ENCODE measurements at places on chromosomes 11 and 22. TPM values are rescaled to one million over a fixed set of nuclear protein-coding genes. Genes with fewer than 3 reads are reported as not detected.

GRCh38 chr22:43128116-43128515, 15.1 kb downstream of the MCAT start:
- H3K4me3 ChIP-seq = no peak overlapping the region
- peaks cover 17% of the 10 kb centered on the region for H3K36me3 ChIP-seq
- peaks cover 9% of the 10 kb centered on the region for H3K4me1 ChIP-seq
- no peak for DNase-seq

DNA sequence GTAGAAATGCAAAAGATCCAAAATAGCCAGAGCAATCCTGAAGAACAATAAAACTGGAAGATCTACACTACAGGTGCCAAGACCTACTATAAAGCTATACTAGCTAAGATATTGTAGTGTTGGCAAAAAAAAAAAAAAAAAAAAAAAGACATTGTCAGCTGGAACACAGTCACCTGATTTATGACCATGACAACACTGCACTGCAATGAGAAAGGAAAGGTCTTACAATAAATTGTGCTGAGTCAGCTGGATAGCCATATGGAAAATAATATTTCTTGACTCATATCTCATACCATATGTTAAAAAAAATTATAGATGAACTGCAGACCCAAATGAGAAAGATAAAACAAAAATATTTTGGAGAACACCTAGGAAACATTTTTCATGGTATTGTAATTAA, 3.1 kb upstream of the PANX3 start:
- no peaks in the 10 kb centered on the region for H3K27me3 ChIP-seq
- DNase-seq = no peak
- H3K4me3 ChIP-seq = no peak overlapping the region
- H3K27ac ChIP-seq = no peak overlapping the region
- no peaks in the 10 kb centered on the region for H3K4me1 ChIP-seq

DNA sequence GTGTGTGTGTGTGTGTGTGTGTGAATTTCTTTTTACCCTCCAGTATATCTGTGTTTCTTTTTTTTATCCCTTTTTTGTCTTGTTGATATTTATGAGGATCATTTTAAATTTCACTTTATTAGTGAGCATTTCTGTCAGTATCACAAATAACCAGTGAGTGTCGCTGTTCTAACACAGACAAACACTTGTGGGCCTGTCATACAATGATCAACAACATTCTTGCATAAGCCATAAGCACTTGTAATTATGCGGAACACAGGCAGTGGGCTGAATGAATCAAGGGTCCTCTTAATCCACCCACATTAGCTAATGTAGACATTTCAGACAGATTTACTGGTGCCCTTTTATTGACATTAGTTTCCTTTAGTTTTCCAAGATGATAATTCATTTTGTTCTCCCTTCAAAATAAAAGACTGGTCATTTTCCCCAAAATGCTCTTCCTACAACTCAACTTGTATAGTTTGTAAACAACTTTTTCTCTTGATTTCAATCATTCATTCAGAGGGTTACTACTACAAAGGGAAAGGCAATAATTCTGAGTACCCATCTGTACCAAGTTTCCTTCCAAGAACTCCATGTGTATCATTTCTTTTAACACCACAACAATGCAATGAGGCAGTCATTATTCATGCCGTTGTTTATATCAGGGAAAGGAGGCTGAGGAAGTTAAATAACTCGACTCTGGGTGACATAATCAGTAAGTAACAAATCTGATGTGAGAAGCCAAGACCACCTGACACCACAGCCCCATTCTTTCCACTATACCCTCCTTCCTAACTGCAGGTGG, 34.5 kb upstream of the ANO3 start:
- H3K4me3 ChIP-seq = no peak overlapping the region
- DNase-seq = no peak
- no peaks in the 10 kb centered on the region for H3K4me1 ChIP-seq
- no peaks in the 10 kb centered on the region for H3K36me3 ChIP-seq
- H3K27ac ChIP-seq = no peak overlapping the region
- no peaks in the 10 kb centered on the region for H3K27me3 ChIP-seq

GRCh38 chr22:48302657-48303368, 1524.9 kb downstream of the BRD1 start:
- no peak for DNase-seq
- no peaks in the 10 kb centered on the region for H3K36me3 ChIP-seq
- no peak overlapping the region for H3K27ac ChIP-seq
- H3K27me3 ChIP-seq = no peaks in the 10 kb centered on the region
- H3K4me1 ChIP-seq = no peaks in the 10 kb centered on the region

- peaks cover 18% of the 10 kb centered on the region for H3K4me1 ChIP-seq
- H3K27ac ChIP-seq = no peak overlapping the region
- no peak for DNase-seq
- no peaks in the 10 kb centered on the region for H3K27me3 ChIP-seq
These were observed 43.1 kb downstream of the TRAF6 start for GRCh38 chr11:36467012-36467411.

DNA sequence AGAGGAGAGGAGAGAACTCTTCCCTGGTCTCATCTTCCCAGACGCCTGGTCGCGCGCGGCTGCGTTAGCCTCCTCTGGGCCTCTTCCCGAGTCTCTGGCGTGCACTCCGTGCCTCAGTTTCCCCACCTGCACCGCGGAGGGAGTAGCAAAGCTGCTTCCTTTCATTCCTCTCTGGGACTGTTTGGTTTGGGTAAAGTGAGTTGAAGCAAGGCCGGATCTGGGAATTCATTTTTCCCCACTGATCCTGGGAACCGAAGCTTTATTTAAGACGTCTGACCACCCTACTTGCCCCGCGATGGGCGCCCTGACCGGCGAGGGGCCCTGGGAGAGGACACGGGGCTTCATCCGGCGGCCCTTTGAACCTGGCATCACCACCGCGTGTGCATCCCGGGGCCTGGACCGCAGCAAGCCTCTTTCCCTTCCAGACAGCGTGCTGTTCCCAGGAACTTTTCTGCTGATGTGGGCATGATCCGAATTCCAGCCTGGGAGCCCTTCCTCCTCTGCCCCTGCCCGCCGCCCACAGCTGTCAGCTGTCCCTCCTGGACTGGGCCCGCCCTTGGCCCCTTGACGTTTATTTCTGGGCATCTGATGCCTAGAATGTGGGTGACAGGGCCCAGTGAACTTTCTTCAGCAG, 758 bp downstream of the LDLRAD3 start:
- no peaks in the 10 kb centered on the region for H3K4me1 ChIP-seq
- H3K27ac ChIP-seq = peak overlapping the region; percentile 19
- no peaks in the 10 kb centered on the region for H3K36me3 ChIP-seq
- H3K27me3 ChIP-seq = no peaks in the 10 kb centered on the region
- no peak for DNase-seq

GRCh38 chr22:29184849-29185490, 20.7 kb upstream of the EMID1 start:
- H3K27me3 ChIP-seq = no peaks in the 10 kb centered on the region
- H3K4me1 ChIP-seq = no peaks in the 10 kb centered on the region
- no peak overlapping the region for H3K4me3 ChIP-seq
- no peaks in the 10 kb centered on the region for H3K36me3 ChIP-seq
- DNase-seq = no peak

GRCh38 chr11:75667831-75668450, 897 bp downstream of the MAP6 start:
- H3K27me3 ChIP-seq = peaks cover 3% of the 10 kb centered on the region
- peak overlapping the region; percentile 41 for H3K4me3 ChIP-seq
- H3K27ac ChIP-seq = peak overlapping the region; percentile 19
- peak; percentile 77 for DNase-seq
- no peaks in the 10 kb centered on the region for H3K36me3 ChIP-seq

GRCh38 chr22:42700901-42701300, 19.8 kb downstream of the A4GALT start:
- no peaks in the 10 kb centered on the region for H3K36me3 ChIP-seq
- H3K27ac ChIP-seq = peak overlapping the region; percentile 88
- H3K4me1 ChIP-seq = peaks cover 39% of the 10 kb centered on the region
- DNase-seq = no peak

DNA sequence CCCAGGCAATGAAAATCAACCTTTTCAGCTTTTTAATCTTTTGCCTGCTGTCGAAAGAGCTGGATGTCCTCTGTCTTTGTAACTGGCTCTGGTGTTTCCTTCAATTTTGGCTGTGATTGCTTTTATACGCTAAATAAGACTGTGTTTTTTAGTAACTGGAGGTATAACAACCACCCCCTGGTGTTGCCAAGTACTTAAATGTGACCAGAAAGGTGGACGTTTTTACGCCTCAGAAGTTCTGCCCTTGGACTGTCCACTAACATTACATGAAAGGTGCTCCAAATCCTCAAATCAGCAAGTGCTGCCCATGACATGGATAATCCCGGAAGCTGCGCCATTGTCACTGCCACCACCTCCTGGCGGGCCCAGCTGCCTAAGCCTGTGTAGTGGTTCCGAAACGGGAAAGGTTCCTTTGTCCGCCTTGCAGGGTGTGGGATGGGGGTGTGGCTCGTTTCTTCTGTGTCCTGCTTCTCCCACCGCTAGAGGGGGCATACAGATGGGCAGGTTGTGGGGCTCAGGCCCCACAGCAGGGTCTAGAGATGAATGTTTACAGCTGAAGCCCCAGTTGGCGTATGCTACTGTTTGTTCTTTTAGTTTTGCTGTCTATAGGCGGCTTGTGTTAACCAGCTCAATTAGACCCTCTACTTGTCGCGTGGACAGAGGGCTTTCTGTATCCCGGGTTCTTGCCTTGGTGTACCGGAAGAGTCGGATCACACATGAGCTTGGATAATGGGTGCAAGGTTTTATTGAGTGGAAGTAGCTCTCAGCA, 82.2 kb upstream of the SEPTIN5 start:
- no peak overlapping the region for H3K27ac ChIP-seq
- no peaks in the 10 kb centered on the region for H3K4me1 ChIP-seq
- no peak overlapping the region for H3K4me3 ChIP-seq
- H3K27me3 ChIP-seq = no peaks in the 10 kb centered on the region

- H3K4me1 ChIP-seq = peaks cover 8% of the 10 kb centered on the region
- H3K27me3 ChIP-seq = no peaks in the 10 kb centered on the region
- peaks cover 54% of the 10 kb centered on the region for H3K36me3 ChIP-seq
These were observed 86.7 kb downstream of the SWAP70 start for GRCh38 chr11:9750551-9750950.

- H3K4me1 ChIP-seq = peaks cover 45% of the 10 kb centered on the region
- peaks cover 99% of the 10 kb centered on the region for H3K27me3 ChIP-seq
- no peak overlapping the region for H3K27ac ChIP-seq
- peak; percentile 58 for DNase-seq
- no peaks in the 10 kb centered on the region for H3K36me3 ChIP-seq
These were observed 103.6 kb upstream of the HSD17B12 start for GRCh38 chr11:43576803-43577521.

- no peak for DNase-seq
- H3K4me1 ChIP-seq = peaks cover 14% of the 10 kb centered on the region
- H3K4me3 ChIP-seq = no peak overlapping the region
- H3K36me3 ChIP-seq = peaks cover 35% of the 10 kb centered on the region
- no peaks in the 10 kb centered on the region for H3K27me3 ChIP-seq
- no peak overlapping the region for H3K27ac ChIP-seq
These were observed 9.1 kb downstream of the USP35 start for GRCh38 chr11:78197816-78198215.

DNA sequence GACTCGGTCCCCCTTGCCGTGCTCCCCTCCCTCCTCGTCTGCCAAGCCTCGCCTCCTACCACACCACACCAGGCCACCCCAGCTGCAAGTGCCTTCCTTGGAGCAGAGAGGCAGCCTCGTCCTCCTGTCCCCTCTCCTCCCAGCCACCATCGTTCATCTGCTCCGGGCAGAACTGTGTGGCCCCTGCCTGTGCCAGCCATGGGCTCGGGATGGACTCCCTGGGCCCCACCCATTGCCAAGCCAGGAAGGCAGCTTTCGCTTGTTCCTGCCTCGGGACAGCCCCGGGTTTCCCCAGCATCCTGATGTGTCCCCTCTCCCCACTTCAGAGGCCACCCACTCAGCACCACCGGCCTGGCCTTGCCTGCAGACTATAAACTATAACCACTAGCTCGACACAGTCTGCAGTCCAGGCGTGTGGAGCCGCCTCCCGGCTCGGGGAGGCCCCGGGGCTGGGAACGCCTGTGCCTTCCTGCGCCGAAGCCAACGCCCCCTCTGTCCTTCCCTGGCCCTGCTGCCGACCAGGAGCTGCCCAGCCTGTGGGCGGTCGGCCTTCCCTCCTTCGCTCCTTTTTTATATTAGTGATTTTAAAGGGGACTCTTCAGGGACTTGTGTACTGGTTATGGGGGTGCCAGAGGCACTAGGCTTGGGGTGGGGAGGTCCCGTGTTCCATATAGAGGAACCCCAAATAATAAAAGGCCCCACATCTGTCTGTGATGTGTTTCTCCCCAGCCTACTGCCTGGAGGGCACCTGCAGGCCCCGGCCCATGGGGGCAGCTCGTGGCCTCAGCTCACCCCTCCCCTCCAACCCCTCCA, 29.8 kb downstream of the CAPN1 start:
- no peaks in the 10 kb centered on the region for H3K27me3 ChIP-seq
- H3K4me1 ChIP-seq = peaks cover 13% of the 10 kb centered on the region
- H3K27ac ChIP-seq = no peak overlapping the region

GRCh38 chr11:59673291-59673690, 4.5 kb upstream of the PATL1 start:
- H3K27ac ChIP-seq = no peak overlapping the region
- no peak overlapping the region for H3K4me3 ChIP-seq
- H3K4me1 ChIP-seq = peaks cover 8% of the 10 kb centered on the region

DNA sequence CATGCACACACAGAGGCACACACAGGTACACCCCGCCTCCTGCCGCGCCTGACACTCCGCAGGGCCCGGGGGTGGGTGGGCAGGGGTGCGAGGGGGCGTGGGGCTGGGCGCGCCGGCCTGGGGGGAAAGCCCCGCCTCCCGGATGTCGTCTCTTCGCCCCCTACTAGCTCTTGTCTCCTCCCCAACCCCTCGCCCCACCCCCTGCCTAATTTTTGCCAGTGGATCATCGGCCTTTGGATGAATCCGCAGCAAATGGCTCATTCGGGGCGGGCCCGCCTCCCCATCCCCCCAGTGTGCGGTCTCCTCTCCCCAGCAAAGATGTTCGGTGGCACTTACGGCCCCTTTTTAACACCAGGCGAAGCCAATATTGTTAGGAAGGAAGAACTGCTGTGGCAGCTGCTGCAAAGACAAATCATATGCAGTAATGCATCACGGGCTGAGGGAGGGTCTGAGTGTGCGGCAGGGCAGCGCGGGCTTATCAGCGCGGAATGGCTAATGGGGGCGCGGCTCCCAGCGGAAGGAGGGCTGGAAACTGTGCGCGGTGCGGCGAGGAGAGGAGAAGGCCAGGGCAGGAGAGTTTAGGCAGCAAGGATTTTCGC, 13.4 kb upstream of the NECTIN1 start:
- H3K4me3 ChIP-seq = peak overlapping the region; percentile 20
- no peak for DNase-seq
- no peaks in the 10 kb centered on the region for H3K4me1 ChIP-seq
- no peaks in the 10 kb centered on the region for H3K36me3 ChIP-seq

OR51E2 gene
- total RNA-seq = 0.50 TPM

RASSF10 gene
- 0.85 TPM for total RNA-seq

VWCE gene
- total RNA-seq = 0.17 TPM

PDE2A gene
- total RNA-seq = 16.8 TPM

FOLR1 gene
- 0.79 TPM for total RNA-seq

GDPD5 gene
- 12.5 TPM for total RNA-seq

LGALS1 gene
- 751 TPM for total RNA-seq

SLC37A2 gene
- 3.1 TPM for total RNA-seq

OTOG gene
- not detected for total RNA-seq
